ENCODE measurements at places on chromosomes 12 and 14.

GRCh38 chr14:101320396-101320795 lies 240.9 kb upstream of the DIO3 start:
- DNase-seq, result no peak

GRCh38 chr14:102178806-102179205 lies 39.1 kb downstream of the WDR20 start:
- DNase-seq, result no peak

DNA sequence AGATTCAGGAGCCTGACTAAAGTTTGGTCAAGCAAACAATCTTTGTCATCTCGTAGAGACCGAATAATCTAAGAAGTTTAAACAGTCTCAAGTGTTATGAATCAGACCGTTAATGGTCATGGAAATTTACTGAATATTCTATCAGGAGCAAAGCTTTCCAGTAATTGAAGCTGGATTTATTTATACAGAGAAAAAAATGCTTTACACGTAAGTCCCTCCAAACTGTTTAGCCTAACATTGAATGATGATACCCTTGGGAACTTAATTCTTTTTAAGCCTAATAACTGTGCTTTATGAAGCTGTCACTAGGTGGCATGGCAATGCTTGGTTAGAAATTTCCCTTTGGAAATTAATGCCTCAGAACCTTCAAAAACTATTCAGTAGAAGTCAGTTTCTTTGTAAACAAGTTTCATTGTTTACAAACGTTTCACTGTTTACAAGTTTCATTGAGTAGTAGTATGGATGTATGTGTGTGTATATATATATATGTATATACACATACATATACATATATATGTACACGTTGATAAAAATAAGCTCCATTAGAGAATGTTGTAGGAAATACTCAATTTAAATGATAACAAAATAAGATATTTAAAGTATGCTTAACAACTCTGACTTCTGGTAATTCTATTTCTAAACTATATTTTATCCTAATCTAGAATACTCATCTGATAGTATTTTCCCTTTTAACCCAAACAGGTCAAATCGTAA lies 32.1 kb downstream of the DEPDC4 start:
- DNase-seq, result no peak

DNA sequence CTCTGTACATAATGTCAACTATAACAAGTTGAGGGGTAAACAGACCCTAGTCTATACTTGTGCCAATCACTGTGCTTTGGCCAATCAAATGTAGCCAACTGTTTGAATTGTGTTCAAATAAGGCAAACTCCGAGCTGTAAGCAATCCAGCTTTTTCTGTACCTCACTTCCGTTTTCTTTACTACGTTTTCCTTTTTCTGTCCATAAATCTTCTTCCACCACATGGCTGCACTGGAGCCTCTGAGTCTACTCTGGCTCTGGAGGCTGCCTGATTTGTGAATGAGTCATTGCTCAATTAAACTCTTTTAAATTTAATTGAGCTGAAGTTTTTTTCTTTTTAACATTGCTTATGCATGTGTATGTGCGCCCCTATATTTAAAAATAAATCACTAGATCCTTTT lies 29.7 kb downstream of the CLEC1A start:
- no peak for DNase-seq

DNA sequence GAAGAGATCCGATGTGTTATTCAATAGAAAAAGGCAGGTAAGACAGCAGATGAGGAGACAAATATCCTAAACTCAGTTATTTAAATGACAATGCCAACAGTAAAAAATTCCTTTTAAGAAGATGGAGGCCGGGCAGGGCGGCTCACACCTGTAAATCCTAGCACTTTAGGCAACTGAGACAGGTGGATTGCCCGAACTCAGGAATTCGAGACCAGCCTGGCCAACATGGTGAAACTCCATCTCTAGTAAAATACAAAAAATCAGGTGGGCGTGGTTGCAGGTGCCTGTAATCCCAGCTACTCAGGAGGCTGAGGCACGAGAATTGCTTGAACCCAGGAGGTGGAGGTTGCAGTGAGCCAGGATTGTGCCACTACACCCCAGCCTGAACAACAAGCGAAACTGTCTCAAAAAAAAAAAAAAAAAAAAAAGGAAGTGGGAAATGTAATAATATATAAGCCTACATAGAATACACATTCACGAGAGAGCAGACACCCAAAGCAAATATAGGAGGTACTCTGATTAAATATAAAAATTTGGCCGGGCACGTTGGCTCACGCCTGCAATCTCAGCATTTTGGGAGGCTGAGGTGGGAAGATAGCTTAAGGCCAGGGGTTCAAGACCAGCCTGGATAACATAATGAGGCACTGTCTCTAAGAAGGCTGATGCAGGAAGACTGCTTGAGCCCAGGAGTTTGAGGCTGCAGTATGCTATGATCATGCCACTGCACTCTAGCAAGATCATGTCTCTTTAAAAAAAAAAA lies 19.0 kb downstream of the CORO1C start:
- no peak for DNase-seq

DNA sequence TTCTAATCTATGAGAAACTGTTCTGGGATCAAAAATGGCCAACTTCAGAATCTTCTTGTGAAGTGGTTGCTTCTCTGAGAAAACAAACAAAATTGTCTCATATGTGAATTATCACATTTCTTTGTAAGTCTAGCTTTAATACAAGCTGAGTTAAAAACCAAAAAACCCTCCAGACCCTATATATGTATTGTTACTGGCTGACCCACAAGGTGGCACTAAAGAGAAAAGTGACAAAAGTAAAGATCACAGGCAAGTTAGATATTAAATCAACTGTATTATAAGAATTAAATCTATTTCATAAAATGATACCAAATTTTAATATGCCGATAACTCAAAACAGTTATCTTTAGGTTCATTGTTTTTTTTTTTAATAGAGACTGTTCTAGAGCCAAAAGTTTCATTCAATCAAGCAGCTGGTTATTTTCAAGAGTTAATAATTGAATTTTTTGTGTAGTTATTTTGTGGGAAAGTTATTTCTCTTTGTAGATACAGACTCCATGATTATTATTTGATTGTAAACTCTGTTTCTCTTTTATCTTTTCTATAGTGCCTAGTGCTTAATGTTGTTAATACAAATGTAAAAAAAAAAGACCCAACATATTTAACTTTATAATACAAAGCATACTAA lies 7.5 kb upstream of the TRHDE start:
- DNase-seq, result no peak

DNA sequence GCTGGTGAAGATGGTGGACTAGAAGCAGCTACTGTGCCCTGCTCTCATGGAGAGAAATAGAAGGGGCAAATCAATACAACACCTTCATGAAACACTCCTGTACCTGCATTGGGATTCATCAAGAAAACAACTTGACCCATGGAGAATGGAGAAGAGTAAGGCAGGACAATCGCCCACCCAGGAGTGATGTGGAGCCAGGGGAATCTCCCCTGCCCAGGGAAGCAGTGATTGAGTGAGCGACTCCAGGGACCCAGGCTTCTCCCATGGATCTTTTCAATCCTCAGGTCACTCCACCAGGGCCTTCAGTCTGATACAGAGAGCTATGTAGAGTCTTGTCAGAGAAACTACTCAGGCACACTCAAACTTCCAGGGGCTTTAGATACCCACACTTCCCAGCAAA lies 161.9 kb upstream of the DYRK2 start:
- DNase-seq, result no peak

DNA sequence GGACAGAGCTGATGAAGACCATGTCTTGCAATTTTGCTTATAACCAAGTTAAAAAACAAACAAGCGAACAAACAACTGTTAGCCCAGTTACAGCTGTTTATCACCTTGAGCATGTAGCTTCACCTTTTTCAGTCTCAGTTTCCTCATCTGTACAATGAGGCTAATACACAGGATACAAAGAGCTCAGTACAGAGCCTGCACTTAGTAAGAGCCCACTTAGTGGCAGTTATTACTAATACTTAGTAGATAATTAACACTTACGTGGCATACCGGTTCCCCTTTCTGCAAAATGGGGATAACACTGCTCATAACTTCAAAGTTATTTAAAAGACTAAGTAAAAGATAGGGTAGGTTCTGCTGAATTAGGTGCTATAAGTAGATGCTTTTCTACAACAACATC lies 228.0 kb downstream of the MON2 start:
- no peak for DNase-seq

- DNase-seq, result no peak
These were observed 31.1 kb downstream of the PLEKHH1 start for GRCh38 chr14:67564236-67564635.

GRCh38 chr12:2243275-2243674 lies 190.5 kb downstream of the CACNA1C start:
- DNase-seq, result no peak

DNA sequence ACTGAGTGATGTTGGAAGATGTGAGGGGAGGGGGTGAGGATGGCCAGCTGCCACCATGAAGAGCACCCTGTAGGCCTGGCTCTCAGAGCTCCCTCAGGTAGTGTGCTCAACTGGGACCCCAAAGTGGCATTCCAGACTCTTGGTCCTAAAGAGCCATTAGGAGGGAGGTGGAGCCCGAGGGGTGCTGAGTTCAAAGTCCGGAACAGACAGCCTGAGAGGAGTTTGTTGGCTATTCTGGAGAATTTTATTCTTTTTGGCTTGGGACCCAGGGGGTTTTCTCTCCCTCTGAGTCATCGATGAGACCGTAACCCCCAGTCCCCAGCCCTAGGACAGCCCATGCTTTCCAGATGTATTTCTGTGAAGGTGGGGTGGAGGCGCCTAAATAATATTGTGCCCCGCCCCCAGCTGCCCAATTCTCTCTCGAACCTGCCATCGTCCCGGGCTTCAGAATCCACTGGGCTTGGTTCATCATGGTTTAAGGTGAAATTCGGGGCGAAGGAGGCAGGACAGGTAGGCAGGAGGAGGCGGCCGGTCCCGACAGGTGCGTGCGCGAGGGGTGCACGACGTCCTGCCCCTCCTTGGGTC lies 690 bp upstream of the RBP5 start:
- no peak for DNase-seq

- DNase-seq, result no peak
These were observed 392.7 kb downstream of the GALC start for GRCh38 chr14:87600240-87600639.

GRCh38 chr14:75915045-75915444 lies 66.8 kb downstream of the TGFB3 start:
- no peak for DNase-seq

DNA sequence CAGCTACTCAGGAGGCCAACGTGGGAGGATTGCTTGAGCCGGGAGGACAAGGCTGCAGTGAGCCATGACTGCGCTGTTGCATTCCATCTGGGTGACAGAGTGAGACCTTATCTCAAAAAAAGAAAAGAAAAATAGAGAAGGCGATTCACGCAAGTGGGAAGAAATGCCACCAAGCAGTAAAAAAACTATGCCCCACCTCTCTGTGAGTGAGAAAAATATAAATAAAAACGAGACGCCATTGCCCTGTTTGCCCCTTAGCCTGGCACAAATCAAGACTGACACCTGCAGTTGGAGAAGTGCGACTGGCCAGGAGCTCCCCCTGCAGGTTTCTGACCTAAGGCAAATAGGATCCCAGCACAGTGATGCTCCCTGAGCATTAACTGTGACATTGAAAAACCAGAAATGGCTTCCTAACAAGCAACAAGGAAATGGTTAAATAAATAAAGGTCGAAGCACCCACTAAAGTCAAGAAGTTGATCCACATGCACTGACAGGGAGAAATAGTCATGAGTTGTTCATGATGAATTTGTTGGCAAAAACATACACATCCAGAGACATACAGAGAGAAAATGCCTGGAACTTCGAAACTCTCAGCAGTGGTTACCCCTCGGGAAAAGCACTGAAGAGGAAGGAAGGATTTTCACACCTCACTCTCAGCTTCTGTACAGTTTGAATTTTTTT lies 21.1 kb downstream of the GSC start:
- no peak for DNase-seq

DNA sequence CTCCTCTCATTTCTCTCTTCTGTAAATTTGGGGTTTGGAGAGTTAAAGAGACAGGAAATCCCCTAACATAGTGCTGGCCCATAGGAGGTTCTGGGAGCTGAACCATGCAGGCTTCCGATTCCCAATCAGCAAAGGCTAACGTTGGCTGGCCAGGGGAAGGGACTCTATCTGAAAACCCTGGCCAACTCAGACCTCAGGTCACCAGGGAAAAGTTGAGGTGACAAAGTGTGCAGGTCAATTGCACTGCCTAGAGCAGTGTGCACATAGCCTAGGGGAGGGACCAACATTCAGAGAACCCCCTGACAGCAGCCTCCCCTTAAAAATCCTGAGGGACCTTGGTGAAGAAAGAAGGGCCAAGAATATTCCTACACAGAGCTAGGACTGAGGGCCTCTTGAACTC lies 38.9 kb downstream of the TTC7B start:
- no peak for DNase-seq

DNA sequence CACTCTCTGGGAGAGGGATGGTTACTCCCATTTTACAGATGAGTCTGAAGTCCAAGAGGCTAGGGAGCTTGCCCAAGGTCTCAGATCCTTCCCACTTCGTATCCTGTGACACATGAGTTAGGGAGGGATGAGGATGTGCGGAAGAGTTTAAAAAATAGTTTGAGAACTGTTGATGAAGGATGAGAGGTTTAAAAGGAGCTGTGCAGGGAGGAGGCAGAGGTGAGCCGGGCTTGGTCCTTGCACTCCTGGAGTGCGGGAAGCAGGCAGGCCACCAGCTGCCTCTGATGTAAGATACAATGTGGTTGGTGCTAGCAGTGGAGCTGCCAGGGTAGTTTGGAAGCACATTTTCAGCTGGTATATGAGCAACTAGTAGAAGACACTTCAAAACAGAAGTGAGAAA lies 46.5 kb downstream of the TSPAN9 start:
- no peak for DNase-seq

DNA sequence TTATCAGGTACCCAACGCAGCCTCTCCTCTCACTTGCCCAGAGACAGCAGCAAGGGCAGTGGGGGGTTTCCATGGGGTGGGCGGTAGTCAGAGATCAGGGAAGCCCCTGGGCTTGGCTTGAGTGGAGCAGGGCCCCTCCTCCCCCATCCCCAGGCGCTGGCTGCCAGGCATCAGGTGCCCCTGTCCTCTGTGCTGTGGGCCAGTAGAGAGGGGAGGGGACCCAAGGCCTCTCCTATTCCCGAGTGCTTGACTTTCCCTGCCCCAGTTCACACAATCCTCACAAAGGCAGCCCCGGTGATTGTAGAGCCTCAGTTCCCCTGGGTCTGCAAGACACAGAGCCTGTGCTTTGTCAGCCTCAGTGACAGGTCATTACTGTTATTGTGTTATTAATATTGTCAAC lies 57.7 kb downstream of the MVK start:
- no peak for DNase-seq

DNA sequence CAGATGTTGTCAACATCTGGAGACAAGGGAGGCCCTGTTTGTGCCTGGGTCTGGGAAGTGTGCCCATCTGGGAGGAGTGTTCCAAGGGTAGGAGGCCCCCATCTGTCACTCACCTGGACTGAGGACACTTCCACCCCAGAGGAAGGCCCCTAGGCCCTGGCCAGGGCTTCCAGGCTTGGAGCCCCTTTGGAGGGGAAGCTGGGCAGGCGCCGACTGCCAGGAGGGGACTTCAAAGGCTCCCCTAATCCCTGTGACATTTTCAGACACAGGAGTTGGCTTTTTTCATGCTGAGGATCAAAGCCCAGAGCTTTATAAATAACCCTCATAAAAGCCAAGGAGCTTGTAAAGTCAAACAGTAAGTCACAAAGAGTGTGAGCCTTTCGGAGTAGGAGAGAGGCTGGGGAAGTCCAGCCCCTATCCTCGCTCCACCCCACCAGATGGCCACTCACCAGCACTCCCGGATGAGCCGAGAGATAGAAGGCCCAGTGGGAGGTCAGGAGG lies 17.6 kb upstream of the FAM222A start:
- no peak for DNase-seq

GRCh38 chr14:99134516-99135046 lies 137.4 kb downstream of the BCL11B start:
- no peak for DNase-seq

All from stimulated activated CD4-positive, alpha-beta T cell treated with anti-CD3 and anti-CD28 coated beads, Interleukin-12 subunit alpha, Interleukin-12 subunit beta, amount 100 ng/mL, for 24 hours (primary cell).